ENCODE measurements at places on chromosomes 3 and 15.

GRCh38 chr15:90558171-90558573, 28.4 kb downstream of the CRTC3 start:
- no peak for DNase-seq

GRCh38 chr3:138948371-138949001, 1.5 kb downstream of the FOXL2NB start:
- DNase-seq, result no peak

GRCh38 chr3:149299938-149300801, 33.3 kb downstream of the TM4SF18 start:
- DNase-seq, result no peak

- no peak for DNase-seq
These were observed 2.1 kb upstream of the ISY1 start for GRCh38 chr3:129162729-129163579.

DNA sequence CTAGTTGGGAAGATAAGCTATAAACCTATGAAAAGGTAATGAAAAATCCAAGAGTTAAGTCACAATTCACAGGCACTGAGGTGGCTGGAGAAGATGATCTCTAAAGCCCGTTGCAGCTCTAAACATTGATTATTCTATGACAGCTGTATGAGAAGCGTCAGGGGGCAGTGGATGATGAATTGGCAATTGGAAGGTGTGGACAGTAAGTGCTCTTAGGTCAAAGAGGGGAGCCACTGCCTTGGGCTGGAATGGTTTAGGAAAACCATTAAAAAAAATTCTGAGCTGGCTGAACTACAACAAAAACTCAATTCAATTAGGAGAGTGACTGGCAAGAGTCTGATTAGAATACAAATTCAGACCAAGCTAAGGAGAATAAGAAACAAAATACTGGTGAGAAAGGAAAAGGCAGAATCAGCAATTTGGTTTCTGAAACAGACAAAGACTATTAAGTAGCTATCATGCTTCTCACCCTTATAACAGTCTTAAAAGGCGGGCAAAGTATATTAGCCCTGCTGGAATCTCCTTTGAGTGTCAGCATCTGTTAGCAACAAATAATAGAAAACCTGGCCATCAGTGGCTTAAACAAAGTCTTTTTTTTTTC, 8.8 kb upstream of the NMD3 start:
- DNase-seq, result no peak

GRCh38 chr3:21682206-21682605, 68.8 kb downstream of the ZNF385D start:
- DNase-seq, result no peak

- no peak for DNase-seq
These were observed 11.8 kb downstream of the VILL start for GRCh38 chr3:38002291-38002876.

GRCh38 chr15:89096664-89097063, 8.4 kb downstream of the ABHD2 start:
- DNase-seq, result no peak

- peak; percentile 61 for DNase-seq
These were observed 75.0 kb upstream of the RNU6-1 start for GRCh38 chr15:67914537-67915460.

DNA sequence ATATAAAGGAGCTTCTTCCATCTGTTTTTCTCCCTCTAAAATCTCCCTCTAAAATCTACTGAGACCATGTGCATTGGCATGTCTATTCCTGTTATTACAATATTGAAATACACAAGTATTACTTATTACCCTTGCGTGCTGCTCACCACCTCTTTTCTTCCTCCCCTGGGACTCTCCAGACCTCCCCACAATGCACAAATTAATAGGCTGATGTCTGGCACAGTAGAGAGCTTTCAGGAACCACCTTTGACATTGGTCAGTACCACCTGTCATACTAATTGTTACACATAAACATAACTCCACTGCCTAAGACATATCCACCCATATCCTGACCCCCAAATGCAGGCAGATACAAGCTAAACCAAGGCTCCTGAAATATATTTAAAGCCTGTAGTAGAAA, 722.6 kb downstream of the FHIT start:
- no peak for DNase-seq
